ENCODE measurements at places on chromosomes 13 and 19. TPM values are rescaled to one million over a fixed set of nuclear protein-coding genes. Genes with fewer than 3 reads are reported as not detected.
A peak's percentile ranks its signal among the peaks of the same experiment; 100 is the strongest.

Gene NCR1
- not detected for total RNA-seq

Gene SMIM7
- total RNA-seq = 97.6 TPM

DNA sequence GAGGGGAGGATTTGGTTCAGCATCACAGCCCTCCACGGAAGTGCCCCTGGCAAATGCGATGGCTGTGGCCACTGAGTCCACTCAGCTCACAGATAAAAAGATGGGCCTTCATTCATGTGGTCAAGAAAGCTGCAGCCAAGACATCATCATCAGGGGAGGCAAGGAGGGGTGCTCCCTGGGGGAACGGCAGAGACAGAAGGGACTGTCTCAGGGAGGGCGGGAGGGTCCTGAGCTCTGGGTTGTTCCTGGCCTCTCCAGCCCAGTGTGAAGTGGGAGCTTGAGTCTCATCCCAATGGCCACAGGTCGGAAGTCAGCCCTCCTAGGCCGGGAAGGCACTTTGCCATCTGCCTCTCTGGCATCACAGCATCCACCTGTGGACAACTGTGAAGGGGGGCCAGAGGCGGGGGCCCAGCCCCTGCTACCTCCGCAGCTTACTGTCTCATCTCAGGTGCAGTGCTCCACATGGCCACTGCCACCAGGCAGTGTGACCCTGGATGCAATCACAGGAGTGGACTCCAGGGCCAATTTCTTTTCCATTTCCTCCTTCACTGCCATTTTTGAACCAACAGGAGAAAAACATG is 137.8 kb upstream of the SOX1 start:
- no peak for DNase-seq

DNA sequence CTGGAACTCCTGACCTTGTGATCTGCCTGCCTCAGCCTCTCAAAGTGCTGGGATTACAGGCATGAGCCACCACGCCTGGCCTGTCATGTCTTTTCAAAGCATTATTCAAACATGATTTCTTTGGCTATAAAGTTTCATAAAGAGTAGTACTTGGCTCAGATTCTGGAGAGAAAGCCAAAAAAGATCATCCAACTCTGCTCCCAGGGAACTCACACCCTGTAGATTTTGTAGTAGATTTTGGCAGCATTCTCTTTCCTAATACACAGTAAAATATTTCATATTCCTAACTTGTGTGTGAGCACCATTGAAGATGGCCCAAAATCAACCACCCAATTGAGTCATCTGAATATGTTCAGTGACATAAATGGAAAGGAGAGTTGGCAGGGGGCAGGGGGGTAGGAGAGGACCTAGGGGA is 48.4 kb downstream of the CAB39L start:
- DNase-seq = peak; percentile 52

DNA sequence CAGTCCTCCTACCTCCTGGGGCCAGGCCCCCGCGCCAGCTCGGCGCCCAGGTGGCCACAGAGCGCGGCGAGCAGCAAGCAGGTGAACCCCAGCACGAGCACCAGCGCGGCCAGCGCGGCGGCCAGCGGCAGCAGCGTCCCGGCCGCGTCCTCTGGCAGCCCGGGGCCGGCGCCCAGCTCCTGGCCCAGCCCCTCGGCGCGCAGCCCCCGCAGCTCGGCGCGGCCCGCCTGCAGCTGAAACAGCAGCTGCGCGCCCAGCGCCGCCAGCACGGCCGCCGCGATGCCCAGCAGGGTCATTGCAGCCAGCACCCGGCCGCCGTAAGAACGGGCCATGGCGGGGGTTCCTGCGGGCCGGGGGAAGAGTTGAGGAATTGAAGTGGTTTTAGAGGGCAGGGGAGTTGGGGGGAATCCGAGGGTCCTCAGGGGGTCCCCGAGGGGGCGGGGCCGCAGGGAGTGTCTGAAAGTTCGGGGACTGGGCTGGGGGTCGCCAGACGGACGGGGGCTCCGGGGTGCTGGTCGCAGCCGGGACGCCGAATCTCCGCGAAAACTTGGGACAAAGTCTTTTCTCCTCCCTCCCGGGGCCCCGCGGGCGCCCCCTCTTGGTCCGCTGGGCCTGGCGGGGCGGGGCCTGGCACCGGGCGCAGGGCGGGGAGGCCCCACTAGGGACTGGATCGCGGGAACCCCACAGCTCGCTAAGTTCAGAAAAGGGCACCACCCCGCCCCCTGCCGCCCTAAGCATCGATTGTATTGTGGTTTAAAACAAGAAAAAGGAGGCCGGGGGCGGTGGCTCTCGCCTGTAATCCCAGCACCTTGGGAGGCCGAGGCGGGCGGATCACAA is at the start of gene TMEM221:
TMEM221 (minus strand) TSS at position 538 of the 837 bp plus-strand sequence; CDS start at position 332, 206 bp downstream.
- peak; percentile 76 for DNase-seq

GRCh38 chr13:36355632-36356031 is 9.4 kb upstream of the SPART start:
- DNase-seq = no peak

All from uterus (tissue), 4 donors.